ENCODE measurements at places on chromosomes 2 and 18.

DNA sequence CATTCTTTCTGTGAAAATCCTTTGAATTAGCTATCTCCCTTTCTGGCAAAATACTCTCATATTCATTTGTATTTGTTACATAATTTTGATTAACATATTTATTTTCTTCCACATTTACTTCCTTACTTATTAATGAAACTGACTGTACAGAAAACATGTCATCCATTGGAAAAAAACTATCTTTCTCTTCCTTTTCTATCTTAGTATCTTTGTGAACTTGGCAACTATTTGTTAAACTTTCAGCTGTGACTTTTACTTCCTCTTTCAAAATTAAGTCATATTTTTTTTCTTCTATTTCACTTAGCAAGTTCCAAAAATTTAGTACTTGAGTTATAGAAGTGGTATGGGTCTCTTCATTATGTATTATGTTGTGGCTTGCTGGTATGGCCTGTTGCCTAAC, 2.6 kb downstream of the RAD51AP2 start:
- DNase-seq, result no peak

DNA sequence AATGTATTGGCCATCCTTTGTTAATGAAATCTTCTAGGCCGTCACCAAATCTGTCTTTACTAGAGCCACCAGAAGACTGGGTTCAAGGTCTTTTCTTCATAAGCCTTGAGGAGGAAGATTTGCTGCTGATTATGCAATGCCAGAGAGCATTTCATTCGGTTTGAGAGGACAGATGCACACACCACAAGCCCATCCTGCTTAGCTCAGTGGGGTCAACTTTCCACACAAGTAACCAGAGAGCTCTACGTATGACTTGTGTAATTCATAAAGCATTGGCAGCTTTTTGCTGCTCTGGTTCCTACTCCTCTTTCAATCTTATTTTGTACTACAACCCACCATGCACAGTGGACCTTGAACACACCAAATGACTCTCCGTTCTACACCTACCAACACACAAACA, 106.9 kb downstream of the OSR1 start:
- no peak for DNase-seq

DNA sequence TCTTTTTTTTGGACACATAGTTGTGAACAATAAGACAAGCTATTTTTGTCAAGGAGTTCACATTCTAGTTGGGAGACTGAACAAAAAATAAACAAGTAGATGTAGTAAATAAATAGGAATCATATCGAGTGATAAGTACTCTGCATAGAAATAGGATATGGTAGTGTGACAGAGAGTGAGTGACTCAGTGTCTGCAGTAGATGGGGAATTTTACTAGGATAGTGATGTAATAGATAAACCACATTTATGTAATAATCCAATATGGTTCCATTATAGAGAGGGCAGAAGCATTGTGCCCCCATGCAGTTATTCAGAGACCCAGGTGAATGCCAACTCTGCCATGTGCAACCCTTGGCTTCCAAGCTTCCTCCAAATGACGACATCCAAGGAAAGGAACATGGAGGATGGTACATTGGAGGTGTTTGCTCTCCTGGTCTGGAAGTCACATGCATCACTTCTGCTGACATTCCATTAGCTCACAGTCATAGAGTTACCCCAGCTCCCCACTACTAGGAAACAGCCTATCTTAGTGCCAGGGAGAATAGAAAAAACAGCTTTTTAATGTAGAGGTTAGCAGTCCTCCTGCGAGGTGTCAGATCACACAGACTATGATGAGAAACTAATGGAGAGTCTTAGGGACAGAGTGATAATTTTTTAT, 595.4 kb downstream of the NYAP2 start:
- no peak for DNase-seq

- DNase-seq, result no peak
Measured at GRCh38 chr18:49377742-49378141, 82.7 kb downstream of the DYM start.

GRCh38 chr2:95001701-95002100, 23.8 kb upstream of the MAL start:
- no peak for DNase-seq

DNA sequence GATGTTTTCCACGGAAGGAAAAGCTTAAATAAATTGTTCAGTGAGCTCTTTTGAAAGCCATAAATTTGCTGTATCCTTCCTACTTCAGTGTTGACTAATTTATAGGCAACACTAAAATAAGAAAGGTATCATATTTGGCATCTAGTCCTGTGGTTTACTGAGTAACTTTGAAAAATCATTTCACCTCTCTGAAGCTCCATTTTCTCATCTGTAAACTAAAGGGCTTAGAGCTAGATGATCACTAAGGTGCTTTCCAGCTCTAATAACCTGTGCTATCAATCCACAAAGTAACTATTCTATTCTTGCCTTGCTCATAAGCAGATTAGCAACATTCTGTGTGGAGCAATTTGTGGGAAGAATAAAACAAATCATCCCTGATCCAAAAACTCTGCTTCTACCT, 3.6 kb upstream of the MYOM1 start:
- no peak for DNase-seq

GRCh38 chr18:73286584-73286983, 418.8 kb upstream of the NETO1 start:
- no peak for DNase-seq

DNA sequence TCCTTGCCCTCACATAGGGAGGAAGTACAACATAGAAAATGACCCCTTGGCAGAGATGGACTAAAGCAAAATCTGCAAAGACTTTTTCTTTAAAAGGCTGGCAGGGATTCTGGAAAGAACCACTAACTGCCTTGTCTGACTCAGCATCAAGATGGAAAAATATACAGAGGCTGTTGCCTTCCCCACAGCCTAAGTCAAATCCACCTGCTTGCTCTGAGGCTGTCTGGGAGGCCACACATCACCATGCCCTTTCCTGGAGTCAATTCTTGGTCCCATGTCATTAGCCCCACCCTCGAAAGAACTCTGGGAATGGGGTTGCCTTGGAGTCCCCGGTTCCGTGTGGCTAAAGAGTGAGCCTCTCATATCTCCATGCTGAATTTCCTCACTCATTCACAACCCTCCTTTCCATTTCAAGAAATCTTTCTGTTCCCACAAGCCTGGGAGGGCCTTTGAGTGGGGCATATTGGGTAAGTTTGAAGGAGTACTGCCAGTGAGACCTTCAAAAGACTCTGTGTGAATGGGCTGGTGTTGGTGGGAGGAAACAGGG, 39.4 kb downstream of the BMP10 start:
- DNase-seq, result no peak

GRCh38 chr2:8645176-8645831, 36.6 kb upstream of the ID2 start:
- DNase-seq, result no peak

GRCh38 chr2:223923976-223924375, 21.2 kb downstream of the WDFY1 start:
- DNase-seq, result no peak

GRCh38 chr2:232236200-232236599, 142.4 kb upstream of the ALPP start:
- DNase-seq, result no peak

- no peak for DNase-seq
Measured at GRCh38 chr2:30336978-30337841, 105.9 kb downstream of the LBH start.

DNA sequence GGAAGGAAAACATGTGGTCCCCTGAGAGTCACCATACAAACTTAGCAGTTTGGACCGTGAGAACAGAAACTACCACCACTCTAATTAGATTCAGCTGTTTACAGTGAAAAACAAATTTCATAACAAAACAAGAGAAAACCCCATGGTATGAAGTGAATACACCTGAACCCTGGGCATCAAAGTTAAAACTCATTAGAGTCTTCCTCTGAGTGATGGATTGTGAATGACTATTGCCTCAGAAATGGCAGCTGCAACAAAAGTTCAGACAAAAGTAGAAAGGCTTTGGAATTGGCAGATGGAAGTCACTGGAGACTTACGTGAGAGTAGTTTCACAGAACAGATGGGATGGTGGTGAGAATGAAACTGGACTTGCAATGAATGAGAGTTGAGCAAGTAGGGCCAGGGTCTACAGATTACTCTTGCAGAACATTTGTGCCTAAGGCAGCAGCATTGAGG, 98.0 kb downstream of the AAK1 start:
- no peak for DNase-seq

- DNase-seq, result no peak
Measured at GRCh38 chr2:85394976-85395375, 15.2 kb downstream of the CAPG start.

DNA sequence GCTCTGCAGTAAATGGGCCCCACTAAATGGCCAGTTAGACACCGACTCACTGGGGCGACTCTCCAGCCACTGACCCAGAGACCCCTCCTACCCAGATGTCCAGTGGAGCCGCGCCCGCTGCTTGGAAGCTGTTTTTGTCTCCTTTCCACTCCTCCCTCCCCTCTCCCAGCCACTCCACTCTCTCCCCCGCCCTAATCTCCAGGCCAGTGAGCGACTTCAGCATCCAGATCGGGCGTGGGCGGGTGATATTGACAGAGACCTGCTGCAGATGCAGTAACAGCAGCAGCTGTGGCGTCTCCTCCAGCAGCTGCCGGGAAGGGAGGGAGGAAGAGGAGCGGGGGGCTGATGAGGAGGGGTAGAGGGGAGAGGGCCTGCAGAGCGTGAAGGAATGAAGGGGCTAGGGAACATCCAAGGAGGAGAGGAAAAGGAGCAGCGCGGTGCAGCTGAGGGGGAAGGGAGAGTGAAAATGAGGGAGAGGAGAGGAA, at the start of gene SCN7A:
SCN7A (minus strand) TSS at position 110 of the 485 bp plus-strand sequence. CDS start 16,553 bp downstream, outside the sequence.
- no peak for DNase-seq

GRCh38 chr18:67672155-67672554, 155.6 kb upstream of the DSEL start:
- no peak for DNase-seq

GRCh38 chr2:68234405-68234804, 17.9 kb downstream of the PPP3R1 start:
- DNase-seq, result no peak

DNA sequence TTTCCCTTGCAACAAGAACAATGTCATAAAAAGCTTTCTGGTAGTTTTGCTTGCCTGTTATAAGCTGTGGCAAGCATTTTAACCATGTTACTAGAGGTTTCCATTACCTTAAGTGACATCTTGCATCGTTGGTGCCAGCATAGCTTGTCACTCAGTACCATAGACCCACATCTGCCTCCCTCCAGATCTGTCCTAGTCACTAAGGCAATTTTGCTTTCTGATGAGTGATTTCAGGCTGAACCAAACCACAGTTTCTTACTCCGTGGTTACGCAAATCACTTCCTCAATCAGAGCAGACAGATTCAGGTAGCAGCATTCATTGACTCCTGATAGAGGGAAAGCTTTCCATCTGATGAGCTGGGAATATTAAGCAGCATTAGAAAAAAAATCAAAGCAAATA, 1057.5 kb upstream of the FAM98A start:
- no peak for DNase-seq

- no peak for DNase-seq
Measured at GRCh38 chr2:37766106-37766505, 94.7 kb upstream of the CDC42EP3 start.

GRCh38 chr2:65395621-65396347, 36.6 kb downstream of the SPRED2 start:
- no peak for DNase-seq

DNA sequence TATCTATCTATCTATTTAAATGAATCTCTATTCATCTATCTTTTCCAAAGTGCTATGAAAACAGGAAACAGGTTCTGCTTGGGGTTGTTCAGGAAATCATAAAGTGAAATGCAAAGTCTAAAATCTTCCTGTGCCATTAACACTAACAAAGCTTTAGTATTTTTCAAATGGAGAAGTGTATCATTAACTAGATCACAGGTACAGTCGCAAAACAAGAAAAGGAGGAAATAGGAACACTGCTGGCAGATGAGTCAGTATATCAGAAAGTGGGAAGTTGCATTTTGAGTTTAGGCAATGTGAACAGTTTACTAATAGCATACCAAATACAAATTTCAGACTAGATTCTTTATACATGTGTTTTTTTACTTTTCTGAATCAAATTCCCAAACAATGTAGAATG, 888.5 kb upstream of the FSHR start:
- no peak for DNase-seq

GRCh38 chr2:234788841-234789240, 163.0 kb upstream of the SH3BP4 start:
- no peak for DNase-seq

DNA sequence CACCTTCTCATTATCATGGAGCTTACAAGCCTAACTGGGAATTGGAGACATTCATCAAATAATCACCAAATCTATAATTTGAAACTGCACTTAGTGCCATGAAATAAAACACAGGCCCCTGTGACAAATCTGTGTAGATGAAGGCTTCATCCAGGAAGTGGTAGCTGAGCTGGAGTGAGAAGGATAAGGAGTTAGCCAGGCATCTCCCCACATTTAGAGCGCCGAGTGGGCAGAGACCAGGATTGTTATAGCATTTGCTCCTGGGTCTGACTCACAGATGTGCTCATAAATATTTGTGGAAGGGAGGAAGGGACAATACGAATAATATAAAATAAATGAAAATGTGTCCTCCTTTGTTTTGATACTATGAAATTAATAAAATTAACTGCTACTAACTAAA, 2.5 kb upstream of the MAT2A start:
- no peak for DNase-seq

Data from stimulated activated CD8-positive, alpha-beta memory T cell treated with anti-CD3 and anti-CD28 coated beads, Interleukin-7, amount 100 ng/mL, for 1 hour (primary cell).